ENCODE measurements at places on chromosomes 7 and 10.

GRCh38 chr7:4556868-4557793 is 125.0 kb upstream of the FOXK1 start:
- no peak for DNase-seq

DNA sequence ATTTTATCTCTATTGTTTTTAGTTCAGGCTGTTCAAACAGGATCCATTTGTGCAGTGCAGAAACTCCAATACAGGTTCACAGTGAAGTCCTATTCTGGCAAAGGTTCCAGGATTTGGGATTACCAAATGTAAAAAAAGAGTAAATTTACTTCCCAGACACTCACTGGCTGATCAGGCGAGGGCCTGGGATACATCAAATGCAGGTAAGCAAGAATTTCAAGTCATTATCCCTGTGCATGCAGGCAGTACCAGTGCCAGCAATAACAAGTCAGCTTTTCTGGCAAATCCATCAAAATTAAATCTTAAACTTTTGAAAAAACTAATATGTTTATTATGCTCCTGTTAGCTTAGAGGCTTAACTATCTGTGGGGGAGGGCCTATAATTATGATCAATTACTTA is 6.3 kb downstream of the CDK6 start:
- DNase-seq: no peak

DNA sequence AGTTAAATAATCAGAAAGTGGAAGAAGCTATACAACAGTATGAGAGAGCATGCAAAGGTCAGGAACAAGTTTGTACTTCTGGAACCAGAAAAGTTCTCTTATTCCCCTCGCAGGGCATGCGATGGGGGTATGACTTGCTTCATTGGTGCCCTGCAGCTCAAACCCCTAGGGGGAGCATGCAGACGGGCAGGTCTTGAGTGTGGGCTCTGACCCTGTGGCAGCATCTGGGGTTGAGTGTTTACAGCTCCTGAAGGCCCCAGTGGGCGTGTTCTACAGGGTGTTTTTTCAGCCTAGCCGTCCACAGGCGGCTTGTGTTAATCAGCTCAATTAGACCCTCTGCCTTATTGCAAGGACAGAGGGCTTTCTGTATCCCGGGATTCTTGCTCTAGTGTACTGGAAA is 44.5 kb downstream of the KIF20B start:
- no peak for DNase-seq

DNA sequence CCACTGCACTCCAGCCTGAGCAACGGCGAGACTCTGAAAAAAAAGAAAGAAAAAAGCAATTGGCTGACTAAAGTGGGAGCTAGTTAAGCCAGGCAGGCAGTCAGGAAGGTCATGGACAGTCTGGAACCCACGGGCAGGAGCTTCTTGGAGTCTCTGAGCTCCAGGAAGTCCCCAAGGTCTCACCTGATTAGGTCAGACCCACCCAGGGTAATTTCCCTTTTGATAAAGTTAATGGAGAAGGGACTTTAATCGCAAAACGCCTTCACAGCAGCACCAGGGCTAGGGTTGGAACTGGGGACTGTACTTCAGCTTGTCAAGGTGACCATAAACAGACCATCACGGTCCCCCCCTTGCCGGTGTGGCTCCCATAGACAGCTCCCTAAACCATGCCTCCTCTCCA is 6.6 kb downstream of the SLC29A4 start:
- peak; percentile 35 for DNase-seq

GRCh38 chr10:89808842-89809241 is 107.5 kb downstream of the KIF20B start:
- DNase-seq: no peak

DNA sequence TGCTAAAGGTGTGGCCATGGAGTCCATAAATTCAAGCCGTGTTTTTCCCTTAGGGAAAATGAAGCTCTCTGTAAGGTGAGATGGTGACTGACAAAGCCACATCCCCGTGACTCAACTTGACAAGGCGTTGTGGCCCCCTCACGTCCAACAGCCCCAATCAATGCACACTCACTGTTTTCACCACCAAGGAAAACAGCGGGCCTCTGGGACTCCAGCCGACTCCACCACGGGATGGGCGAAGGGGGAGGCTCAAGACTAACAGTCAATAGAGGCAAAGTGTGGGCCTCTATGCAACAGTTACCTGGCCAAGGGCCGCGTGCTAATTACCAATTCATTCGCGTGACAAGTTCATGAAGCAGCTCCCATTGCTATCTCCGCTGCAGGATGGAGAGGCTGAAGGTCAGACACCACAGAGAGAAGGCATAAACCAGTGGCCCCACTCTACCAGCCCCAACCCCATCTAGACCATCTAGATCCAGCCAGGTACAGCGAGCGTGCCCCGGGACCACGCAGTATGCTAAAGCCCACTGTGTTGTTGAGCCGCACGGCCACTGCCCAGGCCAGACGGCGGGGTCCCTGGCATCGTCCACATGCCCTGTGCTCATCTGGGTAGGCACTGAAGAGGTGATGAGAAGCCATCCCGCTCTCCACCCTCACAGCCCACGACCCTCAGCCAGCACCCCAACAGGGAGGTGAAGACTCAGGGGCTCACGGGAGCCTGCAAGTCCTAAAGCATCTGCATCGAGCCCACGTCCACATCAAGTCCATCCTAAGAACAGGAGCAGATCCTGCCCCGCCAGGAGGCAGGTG is 76.1 kb downstream of the PROSER2 start:
- DNase-seq: no peak

- no peak for DNase-seq
These were observed 1.1 kb upstream of the SMIM30 start for GRCh38 chr7:113119429-113119828.

GRCh38 chr7:110962374-110962773 is 128.6 kb upstream of the LRRN3 start:
- no peak for DNase-seq

DNA sequence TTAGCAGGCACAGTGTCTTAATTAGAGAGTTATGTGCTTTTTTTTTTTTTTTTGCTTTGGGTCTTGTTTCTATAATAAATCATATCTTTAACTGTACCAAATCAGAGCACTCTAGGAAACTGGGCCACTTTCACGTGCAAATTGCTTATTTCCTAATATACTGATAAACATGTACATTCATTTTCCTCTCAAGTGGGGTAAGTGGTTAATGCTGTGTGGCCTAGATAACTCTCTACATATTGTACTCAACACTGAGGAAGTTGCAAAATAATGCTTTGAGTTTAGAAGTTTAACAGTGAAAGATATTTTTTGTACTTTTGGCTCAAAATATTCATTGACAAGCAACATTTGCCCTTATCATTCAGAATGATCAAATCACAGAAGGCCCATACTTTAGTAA is 115.9 kb upstream of the IFRD1 start:
- no peak for DNase-seq

DNA sequence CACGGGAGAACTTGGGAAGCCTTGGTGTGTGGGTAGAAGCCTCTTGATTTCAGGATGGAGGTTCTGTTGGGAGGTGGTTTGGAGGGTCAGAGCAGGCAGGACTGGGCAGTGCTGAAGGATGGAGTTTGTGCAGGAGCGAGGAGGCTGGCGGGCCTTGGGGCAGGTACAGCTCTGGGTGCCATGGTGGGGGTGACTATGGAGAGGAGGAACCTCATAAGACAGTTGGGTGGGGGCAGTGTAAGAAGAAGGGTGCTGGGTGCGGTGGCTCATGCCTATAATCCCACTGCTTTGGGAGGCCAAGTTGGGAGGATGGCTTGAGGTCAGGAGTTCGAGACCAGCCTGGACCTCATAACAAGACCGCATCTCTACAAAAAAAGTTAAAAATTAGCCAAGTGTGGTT is 54.7 kb upstream of the GTF2IRD1 start:
- no peak for DNase-seq

GRCh38 chr7:4765776-4766490 is 9.5 kb upstream of the AP5Z1 start:
- DNase-seq: no peak

DNA sequence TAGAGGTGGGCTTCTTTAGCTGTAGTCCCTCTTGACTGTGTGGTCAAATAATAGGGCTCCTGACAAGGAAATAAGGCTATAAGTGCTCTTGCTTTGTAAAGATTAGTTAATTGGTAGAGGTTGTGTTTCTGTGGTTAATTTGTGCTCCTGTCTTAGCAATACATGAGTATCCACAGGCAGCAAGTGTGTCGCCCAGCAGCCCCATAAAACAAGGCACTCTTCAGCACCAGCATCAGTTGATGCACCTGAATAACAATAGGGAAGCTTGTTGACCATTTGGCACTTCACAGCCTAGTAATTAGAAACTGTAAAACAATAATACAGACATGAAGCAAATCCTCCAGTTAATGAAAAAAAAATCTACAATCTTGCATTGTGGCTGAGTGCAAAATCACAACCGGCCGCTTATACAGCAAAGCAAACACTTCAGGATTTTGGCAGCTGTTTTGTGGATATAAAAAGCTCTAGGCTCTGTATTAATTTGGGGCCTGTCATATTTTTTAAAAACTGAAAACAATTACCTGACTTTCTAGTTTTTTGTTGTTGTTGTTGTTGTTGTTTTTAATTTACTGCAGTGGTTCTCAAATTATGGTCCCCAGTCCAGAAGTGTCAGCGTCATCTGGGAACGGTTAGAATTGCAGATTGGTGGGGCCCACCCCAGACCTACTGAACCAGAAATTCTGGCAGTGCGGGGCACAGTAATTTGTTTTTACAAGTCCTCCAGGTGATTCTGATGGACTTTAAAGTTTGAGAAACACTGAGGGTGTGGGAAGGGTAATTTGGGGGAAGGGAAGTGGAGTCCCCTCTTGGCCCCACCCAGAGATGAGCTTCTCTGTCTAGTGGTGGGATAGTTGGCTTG is 56.8 kb downstream of the AUTS2 start:
- no peak for DNase-seq

DNA sequence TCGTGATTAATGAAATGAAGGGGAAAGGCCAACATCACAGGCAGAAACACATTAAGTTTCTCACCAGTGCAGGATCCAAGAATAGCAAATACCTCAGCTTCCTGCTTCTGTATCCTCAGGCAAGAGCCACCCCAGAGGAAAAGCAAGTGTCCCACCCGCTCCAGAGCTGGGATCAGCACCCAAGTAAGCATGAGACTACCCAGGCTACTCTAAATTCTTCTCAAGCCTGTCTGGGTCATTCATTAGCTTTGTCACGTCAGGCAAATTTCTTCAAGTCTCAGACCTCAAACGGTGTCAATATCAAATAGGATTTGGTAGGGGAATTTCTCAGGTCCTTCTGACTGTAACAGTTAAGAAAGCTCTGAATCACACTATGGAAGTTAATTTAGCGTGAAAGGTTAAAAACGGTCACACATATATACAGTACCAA is 59.0 kb downstream of the GNA12 start:
- DNase-seq: no peak

GRCh38 chr10:116861796-116862195 is 12.5 kb downstream of the ENO4 start:
- DNase-seq: no peak

DNA sequence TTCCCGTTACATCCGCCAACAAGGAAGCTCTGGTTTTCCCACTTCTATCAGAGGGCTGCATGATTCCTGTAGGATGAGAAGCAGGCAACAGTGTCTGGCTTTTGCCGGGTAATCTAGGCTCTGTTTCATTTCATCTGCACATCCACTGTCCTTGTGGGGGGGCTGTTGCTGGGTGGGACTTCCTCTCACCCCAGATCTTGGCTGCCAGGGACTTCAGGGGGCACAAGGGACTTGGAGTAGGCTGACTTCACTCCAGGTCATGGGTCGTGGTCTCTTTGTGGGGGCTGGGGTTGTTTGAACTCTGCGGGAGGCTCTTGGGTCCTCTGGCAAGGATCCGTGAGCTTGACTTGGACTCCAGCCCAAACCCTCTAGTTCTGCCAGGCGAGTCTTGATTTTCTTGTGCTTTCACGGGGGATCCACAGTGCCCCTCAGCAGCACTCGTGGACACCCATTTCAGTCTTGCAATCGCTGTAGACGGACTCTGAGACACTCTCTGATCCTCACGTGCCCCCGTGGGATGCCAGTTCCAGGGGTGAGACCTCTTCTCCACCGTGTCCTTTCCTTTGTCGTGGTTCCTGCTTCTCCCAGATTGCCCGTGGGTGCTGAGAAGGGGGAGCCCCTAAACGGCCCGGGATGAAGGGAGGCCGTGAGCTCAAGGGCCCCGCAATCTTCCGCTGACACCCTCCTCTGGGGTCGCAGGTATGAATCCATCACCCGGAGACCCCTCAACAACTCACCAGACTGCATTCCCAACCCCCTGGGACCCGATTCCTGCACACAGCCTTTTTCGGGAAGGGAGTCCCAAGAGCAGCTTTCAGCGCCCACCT is 21.4 kb upstream of the ZNF273 start:
- no peak for DNase-seq

DNA sequence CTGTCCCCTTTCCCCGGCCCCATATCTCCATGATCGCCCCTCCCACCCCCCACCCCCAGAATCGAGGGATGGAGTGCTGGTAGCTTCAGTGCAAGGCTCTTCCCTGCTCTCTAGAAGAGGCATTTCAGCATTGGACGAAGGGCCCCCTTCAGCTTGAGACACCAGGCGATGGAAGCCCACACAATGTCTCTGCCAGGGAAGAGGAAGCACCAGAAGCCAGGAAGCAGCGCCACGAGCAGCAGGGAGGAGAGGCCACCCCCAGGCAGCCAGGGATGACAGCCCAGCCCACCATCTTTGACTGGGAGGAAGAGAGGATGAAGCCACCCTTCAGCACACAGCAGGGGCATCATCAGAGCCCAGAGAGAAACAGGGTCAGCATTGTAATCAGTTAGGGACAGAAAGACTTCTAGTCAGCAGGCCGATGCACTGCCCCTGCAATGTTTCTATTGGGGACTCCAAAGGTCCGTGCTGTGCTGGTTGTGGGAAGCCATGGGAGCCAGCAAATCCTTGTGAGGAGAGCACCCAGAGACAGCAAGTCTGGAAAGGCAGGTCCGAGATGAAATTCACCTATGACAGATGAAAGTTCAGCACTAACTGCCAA is 15.7 kb downstream of the TMEM72 start:
- no peak for DNase-seq

GRCh38 chr10:89314676-89315075 is 12.8 kb downstream of the IFIT2 start:
- DNase-seq: no peak

DNA sequence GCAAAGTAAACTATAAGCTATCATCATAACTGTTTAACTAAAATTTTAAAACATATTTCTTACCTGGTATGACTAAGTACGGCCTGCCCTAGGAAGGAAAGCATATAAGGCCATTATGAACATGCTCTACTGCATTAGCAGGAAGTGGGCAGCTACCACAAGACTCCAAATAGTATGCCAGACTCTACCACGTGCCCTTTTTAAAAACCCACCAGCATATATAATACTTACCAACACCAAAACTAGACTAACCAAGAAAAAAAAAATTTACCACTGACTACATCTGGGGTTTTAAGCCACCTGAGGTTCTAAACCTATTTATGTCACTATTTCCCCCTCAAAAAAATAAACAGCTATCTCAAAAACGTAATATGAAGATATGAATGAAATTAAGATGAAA is 30.1 kb downstream of the NUDCD3 start:
- no peak for DNase-seq

- peak; percentile 6 for DNase-seq
These were observed 12.6 kb downstream of the RASGEF1A start for GRCh38 chr10:43254199-43254730.

- DNase-seq: no peak
These were observed 2.6 kb downstream of the TLX1 start for GRCh38 chr10:101133489-101134298.

All from left colon (tissue), 2 donors.